ENCODE measurements at places on chromosomes 7 and 10.

- DNase-seq, result no peak
Observed at GRCh38 chr7:71459132-71459531, 327.2 kb downstream of the GALNT17 start.

GRCh38 chr7:101676956-101677355, 47.9 kb upstream of the MYL10 start:
- no peak for DNase-seq

DNA sequence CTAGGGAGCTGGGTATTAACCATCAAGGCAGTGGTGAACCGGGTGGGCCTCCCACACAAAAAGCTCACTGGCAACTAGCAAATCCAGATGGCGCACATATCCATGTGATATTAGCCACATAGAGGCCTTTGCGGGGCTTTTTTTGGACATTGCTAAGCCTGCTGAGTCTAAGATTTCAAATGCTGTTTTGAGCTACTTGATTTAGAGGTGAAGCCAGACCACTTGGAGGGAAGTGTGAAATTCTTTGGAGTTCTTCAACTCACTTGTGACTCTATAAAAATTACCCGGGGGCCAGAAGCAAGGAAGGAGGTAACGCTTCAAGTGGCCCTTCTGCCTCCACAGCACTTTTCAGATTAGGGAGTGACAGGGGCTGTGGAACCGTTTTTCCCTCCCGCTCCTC, 619.8 kb upstream of the GALNT17 start:
- no peak for DNase-seq

DNA sequence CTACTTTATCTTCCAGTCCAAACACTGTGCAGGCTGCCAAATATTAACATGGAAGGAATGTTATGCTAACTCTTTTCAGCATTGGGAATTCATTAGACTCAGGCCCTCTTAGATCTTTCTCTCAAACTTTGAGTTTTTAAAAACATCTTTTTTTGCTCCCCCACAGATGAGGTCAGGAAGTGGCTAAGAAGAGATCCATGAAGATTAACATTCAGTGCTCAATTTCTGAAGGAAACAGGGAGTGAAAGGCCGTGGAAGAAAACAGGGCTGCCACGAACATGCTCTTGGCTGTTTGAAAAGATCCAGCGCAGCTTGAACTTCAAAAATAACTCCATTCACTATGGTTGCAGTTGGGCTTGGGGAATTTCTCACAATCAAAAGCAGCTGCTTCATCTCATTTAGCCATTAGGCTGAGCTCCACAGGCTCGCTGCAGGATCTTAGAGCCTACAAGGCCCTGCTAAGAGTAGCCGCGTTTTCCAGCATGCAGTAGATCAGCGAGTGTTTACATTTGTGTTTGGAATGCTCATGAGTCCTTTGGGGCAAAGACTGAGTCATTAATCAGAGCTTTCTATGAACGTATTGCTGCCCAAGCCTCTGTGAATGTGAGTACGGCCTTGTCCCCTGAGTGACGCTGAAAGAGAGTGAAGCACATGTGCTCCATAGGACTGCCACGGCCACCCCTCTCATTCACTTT, 41.2 kb upstream of the TNS3 start:
- peak; percentile 89 for DNase-seq

- no peak for DNase-seq
Observed at GRCh38 chr10:51108406-51108805, 34.1 kb downstream of the PRKG1 start.

- DNase-seq, result peak; percentile 28
Observed at GRCh38 chr7:12729112-12729511, 41.7 kb downstream of the ARL4A start.

DNA sequence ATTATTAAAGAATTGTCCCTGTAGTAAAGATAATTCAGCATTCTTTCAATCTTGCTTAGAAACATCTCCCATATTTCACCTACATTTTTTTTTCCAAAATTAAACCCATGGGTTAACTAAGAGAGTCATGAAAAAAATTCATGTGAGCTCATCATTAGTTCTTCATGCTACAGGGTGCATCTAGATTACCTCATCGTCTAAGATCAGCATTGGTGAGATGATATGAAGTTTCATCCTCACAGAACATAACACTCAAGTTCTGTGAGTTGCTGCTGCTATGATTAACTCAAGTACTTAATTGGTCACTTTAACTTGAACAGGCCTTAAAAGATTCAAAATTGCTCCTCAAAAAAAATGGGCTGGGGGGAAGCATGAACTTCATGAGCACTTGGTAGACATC, 50.0 kb downstream of the RAB11FIP2 start:
- DNase-seq, result no peak

- DNase-seq, result peak; percentile 69
Observed at GRCh38 chr7:148983200-148984146, 44.8 kb downstream of the PDIA4 start.

DNA sequence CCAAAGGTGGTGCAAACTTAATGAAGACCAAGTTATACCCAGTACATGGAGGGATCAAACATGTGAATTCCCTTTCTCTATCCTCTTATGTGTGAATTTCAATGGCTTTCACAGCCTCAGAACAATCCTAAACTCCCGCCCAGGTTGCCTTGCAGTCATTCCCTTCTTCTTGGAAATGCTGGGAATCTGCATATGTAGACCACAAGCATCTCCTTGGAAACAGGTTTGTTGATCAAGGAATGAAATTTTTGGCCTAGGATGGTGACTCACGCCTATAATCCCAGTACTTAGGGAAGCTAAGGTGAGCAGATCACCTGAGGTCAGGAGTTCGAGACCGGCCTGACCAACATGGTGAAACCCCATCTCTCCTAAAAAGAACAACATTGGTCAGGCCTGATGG, 77.8 kb upstream of the ABI1 start:
- DNase-seq, result no peak

- peak; percentile 84 for DNase-seq
Observed at GRCh38 chr7:13979671-13980435, 9.6 kb downstream of the ETV1 start.

- DNase-seq, result peak; percentile 23
Observed at GRCh38 chr7:124263232-124263827, 230.5 kb upstream of the TMEM229A start.

- no peak for DNase-seq
Observed at GRCh38 chr10:110714356-110714755, 70.2 kb downstream of the RBM20 start.

DNA sequence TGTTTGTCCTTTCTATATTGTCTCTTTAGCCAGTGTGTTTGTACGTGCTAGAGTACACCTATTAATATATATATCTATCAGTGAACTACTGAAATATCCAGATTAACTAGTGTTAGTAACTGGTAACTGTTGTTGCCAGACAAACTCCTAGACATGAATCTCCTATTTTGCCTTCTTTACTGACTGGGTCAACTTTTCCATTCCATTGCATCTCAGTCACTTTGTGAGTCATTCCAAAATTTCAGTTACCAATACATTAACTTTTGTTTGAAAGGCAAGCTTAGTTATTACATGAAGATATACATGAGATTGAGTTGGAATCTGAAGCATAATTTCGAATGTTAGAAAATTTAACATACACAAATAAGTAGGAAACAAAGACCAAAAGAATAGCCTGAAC, 51.4 kb downstream of the BTAF1 start:
- peak; percentile 80 for DNase-seq

GRCh38 chr7:157635148-157635500, 298.3 kb downstream of the DNAJB6 start:
- no peak for DNase-seq

DNA sequence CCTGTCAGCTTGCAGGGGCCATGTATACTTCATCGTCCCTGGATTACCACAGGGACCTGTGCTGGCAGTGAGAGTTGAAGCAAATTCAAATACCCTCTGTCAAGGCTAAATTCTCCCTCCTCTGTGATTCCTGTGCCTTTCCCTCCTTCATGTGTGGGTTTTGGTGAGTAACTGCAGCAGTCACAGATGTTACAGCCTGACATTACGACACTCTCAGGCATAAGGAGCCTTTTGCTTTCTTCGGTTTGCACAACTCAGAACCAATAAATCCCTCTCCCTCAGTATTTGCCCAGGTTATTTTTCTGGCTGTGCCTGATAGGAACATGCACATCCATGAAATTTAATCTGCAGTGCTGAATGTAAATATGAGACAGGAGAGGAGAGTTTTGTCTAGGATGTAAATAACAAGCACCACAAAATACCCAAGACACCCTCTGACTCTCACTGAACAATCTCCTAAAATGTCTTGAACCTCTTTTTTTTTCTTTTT, 997.2 kb upstream of the GHITM start:
- DNase-seq, result no peak

- no peak for DNase-seq
Observed at GRCh38 chr7:20895563-20895962, 108.9 kb upstream of the SP8 start.

DNA sequence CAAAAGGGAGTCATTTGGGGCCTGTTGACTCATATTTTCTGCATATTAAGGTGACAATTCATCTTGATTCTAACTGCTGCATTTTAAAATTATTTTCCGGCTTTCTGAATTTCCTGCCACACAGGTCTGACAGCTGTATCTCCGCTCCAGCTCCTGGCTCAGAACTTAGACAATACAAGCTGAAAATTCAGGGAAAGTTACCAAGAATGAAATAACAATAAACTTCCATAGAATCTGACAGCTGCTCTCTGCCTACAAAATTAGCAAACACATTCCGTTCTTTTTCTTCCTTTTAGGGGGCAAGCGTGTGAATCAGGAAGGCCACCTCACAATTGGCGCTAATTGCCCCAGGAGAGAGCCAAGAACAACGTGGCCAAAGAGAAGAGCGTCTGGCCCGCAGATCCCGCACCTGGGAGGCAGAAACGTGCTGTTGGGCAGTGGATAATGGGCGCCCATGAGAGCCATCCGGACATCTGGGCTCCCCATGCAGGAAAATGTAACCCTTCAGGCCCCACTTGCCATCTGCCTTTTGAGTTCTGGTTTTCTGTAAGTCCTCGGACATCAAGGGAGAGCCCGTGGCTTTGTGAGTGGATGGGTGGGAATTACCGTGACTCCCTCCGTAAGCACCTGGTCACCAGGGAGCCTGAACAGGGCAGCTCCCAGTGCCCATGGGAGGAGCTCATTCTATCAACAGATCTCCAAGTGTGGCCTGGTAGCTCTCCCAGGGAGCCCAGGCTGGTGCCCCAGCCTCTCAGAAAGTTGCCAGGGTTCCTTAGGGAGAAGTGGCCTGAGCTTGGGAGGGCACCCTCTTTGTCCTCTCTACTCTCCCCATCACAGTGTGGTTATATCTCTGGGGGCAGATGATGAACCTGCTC, 5.0 kb downstream of the CLRN3 start:
- no peak for DNase-seq

DNA sequence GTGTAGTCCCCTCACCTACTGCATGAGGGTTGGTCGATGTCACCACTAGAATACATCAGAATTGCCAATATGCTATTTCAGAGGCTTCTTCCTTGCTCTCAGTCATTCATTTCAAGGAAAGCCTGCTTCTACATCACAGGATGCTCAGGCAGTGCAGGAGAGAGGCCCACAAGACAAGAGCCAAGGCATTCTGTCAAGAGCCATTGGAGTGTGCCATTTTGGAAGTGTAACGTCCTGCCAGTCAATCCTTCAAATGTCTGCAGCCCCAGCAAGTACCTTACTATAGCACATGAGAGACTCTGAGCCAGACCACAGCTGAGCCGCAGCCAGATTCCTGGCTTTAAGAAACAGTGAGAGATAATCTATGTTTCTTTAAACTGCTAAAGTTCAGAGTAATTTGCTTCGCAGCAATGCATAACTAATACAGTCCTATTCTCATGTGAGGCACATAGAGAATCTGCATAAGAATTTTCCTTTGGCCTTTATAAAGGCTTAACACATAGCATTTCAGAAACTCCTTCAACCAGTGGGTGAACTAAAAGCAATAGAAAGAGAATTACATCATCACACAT, 166.5 kb upstream of the GNAI1 start:
- DNase-seq, result no peak

- DNase-seq, result peak; percentile 34
Observed at GRCh38 chr10:69838853-69839252, 37.1 kb downstream of the COL13A1 start.

DNA sequence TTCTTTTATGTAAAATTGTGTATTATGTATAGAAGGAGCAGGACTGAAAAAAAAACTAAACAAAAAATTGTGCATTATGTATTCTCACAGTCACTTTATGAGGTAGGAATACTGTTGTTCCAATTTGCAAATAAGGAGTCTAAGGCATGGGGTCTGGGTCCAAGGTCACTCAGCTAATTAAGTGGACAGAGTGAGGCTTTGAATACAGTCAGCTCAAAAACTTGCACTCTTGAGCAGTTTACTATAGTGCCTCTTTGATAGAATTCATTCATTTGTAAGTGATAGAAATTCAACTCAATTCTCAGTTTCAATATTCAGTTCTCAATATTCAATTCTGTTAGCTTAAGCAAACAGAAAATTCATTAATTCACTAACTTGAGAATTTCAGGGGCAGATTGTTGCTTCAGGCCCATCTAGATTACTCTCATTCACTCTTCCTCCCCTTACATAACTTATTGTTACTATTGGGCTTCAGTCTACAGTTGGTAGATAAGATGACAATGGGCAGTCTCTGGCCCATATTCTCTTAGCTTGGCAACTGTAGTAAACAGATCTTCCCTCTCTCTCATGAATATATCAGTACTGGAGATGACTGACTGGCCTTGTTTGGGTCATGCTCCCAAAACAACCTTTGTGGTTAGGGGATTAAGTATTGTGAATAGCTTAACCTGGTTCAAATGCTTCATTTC, 86.6 kb downstream of the BTAF1 start:
- DNase-seq, result no peak

- no peak for DNase-seq
Observed at GRCh38 chr10:49106451-49106850, 8.9 kb downstream of the VSTM4 start.

DNA sequence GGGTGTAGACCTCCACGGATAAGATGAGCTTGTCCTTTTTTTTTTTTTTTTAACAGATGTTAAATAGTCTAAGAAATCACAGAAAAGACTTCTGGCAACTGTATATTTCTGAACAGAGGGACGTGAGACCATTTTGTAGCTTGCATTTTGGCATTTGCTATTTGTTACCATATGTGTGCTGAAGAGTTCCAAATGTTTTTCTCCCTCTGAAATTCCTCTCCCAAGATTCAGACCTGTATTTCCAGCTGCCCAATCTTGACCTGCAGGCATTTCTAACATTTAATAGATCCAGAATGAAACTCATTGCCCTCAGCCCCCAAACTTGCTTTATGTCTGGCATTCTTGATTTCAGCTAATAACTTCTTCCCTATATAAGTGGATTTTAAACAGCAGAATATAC, 223.1 kb upstream of the FZD1 start:
- no peak for DNase-seq

- DNase-seq, result peak; percentile 8
Observed at GRCh38 chr7:135300913-135301765, 67.5 kb downstream of the STRA8 start.
